Activated naive CD4-positive, alpha-beta T cell (primary cell): ENCODE measurements at places on chromosomes 12 and 14.

- no peak for DNase-seq
Observed at GRCh38 chr12:20805921-20806320, 4.6 kb upstream of the SLCO1B3 start.

DNA sequence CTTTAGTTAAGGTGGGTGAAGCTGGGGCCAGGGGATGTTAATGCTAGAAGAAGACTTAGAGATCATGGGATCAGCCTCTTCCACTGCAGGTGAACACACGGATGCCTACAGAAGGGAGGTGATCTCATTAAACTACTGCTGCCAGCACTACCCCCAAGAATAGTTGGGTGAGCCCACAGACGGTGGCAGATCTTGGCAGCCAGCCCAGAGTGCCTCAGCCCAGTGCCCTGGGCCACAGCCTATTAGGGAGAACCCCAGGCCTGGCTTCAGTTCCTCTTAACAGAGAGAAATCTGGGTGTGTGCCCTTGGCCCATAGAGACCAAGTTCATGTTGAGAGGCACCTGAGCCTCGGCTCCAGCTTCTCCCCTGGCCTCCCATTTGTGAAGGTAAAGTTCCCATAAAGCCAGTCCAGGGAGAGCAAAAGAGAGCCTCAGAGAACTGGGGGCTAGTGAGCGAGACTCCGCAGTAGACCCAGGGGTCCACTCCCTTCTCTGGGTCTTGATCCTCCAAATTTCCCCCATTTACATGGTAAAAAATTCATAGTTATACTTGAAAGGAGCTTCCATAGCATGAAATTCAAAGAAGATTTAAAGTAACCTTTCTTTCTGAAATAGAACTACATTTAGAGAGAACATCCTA, 125.0 kb upstream of the CCND2 start:
- no peak for DNase-seq

DNA sequence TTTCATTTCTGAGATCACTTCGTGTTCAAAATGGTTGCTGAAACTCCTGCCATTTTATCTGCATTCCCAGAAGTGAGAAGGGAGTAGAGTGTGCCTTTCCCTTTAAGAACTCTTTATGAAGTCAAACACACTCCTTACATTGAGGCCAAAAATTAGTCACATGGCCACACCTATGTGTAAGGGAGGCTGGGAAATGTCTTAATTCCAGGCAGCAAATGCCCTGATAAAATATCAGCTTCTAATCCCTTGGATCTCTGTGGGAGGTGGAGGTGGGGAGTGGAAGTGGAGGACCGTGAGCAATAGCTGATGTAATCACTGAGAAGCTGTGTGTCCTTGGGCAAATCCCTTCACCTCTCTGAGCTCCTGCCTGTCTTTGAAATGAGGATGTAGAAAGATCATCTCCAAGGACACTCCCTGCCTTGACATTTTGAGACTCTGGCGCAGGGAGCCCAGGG, 22.7 kb upstream of the ANKRD9 start:
- no peak for DNase-seq

- DNase-seq = no peak
Observed at GRCh38 chr12:54191126-54191525, 2.3 kb upstream of the SMUG1 start.

- no peak for DNase-seq
Observed at GRCh38 chr14:62905566-62905965, 139.7 kb downstream of the KCNH5 start.

DNA sequence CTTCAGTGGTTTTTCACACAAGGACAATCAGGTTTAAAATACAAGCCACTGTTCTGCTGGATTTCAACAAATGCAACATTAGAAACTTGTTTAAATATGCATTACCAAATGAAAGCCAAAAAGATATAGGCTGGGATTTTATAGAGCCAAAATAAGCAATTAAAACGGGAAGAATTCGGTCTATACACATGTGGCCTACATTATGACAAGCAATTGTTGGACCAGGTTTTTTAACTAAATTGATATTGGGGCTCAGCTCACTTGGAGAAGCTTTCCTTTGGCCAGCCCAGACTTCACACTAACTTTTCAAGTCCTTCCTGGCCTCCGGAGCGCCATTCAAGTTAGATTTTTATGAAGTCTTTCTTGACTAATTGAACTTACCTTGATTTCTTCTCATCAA, 16.9 kb upstream of the PDE3A start:
- DNase-seq = no peak

DNA sequence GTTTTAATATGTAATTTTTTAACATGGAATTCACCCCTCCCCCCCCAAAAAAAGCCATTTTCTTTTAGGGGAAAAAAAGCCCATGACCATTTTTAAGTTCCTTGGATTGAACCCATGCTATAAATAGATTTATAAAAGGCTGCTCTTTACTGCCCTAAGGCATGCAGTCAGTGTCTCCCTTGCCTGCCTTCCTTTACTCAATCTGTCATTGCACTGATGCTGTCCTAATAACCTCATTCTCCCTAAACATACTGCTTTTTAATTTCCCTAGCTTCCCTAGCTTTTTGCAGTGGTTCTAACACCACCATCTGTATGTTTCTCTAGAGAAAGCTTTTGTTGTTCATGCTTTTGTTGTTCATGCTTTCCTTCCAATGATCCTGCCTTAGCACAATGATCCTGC, 83.0 kb downstream of the SLC2A13 start:
- DNase-seq = no peak

DNA sequence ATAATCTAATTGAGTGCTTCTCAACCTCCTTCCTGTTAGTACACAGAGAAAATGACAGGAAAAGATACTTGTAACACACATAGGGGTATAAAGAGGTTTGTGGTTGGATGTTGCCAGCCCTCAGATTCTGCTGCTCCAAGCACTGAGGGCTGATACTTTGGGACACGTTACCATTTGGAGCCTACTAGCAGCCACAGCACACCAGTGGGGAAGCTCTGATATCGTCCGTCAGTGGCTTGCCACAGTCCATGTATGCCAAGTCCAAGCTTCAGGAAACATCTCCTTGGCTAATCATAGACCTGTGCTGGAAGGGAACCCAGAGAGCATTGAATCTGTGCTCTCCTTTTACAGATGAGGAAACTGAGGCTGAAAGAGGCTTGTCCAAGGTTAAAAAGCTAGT, 22.3 kb downstream of the B4GALNT3 start:
- no peak for DNase-seq

DNA sequence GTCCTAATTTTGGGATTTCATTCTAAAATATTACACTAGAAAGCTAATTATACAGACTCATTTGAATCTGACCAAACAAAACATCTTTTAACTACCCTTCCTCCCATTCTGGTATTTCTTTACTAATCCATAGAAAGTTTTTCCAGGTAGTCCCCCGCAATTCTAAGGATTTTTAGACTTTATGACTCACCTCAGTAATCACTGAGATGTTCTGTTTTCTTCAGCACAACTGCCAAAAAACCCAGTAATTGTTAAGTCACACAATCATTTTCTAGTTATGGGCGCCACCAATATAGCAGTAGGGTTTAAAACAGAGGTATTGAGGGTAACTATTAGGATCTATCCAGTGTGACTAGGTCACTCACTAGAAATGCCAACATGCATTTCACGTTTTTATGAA, 1.6 kb upstream of the ARID4A start:
- DNase-seq = no peak

DNA sequence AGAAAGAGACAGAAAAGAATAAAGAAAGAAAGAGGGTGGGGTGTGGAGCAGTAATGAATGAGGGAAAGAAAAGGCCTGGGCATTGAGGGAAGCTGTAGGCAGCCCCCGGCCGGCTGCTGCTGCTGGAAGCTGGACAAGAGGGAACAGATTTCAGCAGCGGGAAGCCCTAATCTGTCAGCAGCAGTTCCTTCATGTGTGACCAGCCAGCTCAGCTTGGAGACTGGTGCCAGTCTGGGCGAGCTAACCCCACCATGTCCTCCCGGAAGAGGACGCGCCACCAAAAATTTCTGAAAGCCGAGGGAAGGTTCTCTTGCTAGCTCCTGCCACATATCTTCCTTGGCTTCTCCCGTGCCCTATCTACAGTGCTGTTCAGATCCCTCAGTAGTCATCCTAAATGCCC, 236.8 kb downstream of the GRIN2B start:
- DNase-seq = no peak

DNA sequence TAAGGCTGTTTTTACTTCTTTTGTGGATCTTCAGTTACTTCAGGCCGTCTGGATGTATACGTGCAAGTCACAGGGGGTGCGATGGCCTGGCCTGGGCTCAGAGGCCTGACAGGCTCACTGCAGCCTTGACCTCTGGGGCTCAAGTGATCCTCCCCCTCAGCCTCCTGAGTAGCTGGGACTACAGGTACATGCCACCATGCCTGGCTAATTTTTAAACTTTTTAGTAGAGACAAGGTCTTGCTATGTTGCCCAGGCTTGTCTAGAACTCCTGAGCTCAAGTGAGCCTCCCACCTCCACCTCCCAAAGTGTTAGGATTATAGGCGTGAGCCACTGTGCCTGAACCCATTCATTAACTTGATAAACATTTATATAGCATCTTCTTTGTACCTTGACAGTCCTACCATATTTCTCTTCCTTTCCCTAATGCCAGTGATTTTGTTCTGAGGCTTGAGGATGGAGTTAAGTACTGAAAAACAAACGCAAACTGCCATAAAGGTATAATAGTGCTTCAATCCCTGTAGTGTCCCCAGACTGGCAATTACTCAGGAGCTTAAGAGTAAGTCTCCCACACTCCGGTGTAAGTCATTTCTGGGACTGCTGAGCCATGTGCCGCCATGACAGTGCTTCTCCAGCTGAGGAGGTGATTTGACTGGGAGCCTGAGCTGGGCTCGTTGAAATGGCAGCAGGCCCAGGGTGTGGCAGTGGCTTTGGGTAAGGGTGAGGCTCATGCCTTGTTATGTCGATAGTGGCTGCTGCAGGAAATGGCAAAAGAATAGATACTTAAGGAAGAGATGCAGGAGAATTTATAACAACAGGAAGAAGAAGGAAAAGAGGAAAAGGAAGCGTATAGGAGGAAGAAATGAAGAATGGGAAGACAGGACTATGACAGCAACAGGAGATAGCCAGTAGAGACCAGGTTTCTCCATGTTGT, 43.7 kb upstream of the HECTD1 start:
- DNase-seq = no peak

DNA sequence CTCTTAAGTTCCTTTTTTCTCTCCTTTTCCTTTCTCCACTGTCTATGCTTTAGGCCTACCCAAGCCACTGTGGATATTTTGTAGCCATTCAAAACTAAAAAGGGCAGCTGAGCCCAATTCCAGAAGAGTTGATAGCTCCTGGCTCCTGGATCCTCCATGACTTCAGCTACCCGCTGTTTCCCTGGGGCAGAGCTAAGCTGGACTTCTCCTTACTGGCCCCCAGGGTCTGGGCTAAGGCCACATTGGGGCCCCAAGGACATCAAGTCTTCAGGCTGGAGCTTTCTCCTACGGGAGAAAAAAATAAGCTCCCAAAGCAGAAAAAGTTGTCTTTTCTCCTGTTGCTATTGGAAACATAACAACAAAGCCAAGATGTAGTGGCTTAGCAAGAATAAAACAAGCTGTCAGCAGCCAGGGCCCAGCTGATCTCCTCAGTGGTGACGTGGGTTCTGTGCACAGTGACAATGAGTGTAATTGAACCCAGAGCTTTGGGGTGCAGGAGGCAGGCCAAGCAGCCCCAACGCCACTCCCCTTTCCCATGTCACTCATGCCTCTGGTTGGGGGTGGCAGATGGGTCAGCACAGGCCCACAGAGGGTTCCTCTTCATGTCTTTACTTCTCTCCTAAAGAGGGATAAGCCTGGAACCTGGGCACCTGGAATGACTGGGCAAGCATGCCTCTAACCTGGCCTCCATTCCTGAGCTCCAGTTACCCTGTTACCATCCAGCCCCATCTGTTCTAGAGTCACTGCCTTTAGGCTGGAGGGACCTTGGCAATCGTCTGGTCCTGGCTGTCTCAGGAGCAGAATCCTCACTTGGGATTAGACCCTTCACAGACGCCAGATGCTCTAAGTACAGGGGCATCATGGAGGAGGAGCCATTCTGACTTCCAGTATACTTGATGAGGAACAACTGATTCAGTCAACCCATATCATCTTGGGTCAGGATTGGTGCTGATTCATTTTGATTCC, 171.2 kb downstream of the ZFP36L1 start:
- DNase-seq = no peak

GRCh38 chr14:101715210-101716076, 46.1 kb upstream of the PPP2R5C start:
- no peak for DNase-seq

DNA sequence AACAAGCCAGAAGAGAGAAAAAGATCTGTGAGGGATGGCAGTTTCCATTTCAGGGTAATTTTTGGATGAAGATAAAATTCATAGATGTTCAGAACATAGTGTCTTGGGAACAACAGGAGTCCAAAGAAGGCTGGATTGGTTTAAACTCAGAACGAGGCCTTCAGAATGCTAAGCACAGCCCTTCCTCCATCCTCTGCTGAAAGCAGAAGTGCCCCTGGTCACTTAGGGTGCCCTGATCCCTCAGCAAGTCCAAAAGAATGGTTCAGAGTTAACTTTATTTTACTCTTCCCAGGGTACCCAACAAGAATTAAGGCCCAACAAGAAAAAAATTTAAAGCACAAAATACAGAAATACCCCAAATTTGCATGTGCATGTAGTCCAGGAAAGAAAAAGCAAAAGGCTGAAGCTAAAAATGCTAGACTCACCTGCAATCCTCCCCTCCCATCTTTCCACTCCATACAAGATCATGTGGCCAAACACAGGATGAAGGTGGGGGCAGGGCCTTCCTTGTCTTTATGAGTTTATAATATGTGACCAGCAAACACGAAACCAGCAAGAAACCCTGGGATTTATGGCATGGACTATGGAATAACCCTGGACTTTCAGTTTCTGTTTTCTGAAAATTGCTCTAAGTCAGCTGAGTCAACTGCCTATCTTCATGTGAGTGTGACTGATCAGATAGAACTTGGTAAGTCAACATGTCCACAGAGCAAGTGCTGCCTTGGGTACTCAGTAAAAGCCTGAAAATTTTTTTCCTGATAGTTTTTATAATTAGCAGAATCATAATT, 21.2 kb downstream of the MAX start:
- no peak for DNase-seq

- no peak for DNase-seq
Observed at GRCh38 chr12:47828008-47828975, 8.6 kb upstream of the HDAC7 start.

- DNase-seq = no peak
Observed at GRCh38 chr12:51826881-51827280, 21.6 kb downstream of the FIGNL2 start.

DNA sequence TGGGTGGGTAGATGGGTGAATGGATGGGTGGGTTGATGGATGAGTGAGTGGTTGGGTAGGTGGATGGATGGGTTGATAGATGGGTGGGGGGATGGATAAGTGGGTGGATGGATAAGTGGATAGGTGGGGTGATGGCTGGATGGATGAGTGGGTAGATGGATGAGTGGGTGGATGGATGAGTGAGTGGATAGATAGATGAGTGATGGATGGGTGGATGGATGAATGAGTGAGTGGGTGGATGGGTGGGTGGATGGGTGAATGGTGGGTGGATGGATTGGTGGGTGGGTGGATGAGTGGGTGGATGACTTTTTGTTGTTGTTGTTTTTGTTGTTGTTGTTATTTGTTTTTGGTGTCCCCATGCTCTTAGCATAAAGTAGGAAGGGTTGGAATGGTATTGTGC, 45.5 kb downstream of the TBX5 start:
- DNase-seq = no peak

GRCh38 chr14:104588066-104588857, 8.7 kb downstream of the C14orf180 start:
- no peak for DNase-seq

- no peak for DNase-seq
Observed at GRCh38 chr12:53295891-53296219, 513 bp downstream of the PFDN5 start.
